Ovary (tissue), 10 donors: ENCODE measurements at places on chromosomes 3 and 15. TPM values are rescaled to one million over a fixed set of nuclear protein-coding genes. Genes with fewer than 3 reads are reported as not detected.

DNA sequence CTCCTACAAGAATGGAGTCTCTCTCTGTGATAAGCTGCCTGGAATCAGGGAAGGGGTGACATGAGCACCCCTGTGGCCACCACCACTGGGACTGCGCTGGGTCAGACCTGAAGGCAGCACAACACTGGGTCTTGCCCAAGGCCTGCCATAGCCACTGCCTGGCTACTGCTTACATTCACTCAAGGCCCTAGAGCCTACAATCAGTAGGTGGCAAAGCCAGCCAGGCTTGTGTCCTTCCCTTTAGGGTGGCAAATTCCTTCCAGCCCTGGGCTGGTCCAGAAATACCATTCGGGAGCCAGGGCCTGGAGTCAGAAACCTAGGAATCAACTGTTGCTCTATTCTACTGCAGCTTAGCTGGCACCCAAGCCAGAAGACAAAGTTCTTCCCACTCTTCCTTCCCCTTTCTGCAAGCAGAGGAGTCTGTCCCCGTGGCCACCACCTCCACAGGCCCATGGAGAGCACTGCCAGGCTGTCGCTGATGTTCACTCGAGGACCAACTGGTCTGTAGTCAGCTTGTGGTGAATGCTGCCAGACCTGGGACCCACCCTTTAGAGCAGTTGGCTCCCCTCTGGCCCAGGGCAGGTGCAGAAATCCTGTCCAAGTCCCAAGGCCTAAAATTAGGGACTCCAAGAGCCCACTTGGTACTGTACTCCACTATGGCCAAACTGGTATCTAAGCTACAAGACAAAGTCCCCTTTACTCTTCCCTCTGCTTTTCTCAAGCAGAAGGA is 307.4 kb downstream of the THSD4 start:
- DNase-seq = no peak

- DNase-seq = no peak
Measured at GRCh38 chr3:118986734-118987133, 47.9 kb downstream of the IGSF11 start.

GRCh38 chr3:53229171-53229570 is 26.7 kb downstream of the TKT start:
- DNase-seq = no peak

CACNA2D2 gene
- 3.8 TPM for total RNA-seq

SV2B gene
- total RNA-seq = 0.30 TPM

- DNase-seq = no peak
Measured at GRCh38 chr3:111906656-111907055, 47.6 kb downstream of the PHLDB2 start.

DNA sequence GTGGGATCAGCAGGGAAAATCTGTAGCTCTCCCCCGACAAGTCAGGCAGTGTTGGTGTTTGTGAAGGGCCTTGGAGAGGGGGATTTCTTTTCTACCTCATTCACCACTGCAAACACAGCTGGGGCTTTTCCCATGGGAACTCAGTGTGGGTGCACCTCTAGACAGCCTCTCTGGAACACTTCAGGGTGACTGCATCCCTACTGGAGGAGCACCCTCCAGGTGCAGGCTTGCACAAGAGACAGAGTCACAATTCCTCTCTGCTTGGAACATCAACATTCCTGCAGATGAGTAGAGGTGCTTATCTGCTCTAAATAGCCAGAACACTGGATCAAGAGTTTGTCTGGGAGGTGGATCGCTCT is 72.7 kb upstream of the AKAP13 start:
- DNase-seq = no peak

DNA sequence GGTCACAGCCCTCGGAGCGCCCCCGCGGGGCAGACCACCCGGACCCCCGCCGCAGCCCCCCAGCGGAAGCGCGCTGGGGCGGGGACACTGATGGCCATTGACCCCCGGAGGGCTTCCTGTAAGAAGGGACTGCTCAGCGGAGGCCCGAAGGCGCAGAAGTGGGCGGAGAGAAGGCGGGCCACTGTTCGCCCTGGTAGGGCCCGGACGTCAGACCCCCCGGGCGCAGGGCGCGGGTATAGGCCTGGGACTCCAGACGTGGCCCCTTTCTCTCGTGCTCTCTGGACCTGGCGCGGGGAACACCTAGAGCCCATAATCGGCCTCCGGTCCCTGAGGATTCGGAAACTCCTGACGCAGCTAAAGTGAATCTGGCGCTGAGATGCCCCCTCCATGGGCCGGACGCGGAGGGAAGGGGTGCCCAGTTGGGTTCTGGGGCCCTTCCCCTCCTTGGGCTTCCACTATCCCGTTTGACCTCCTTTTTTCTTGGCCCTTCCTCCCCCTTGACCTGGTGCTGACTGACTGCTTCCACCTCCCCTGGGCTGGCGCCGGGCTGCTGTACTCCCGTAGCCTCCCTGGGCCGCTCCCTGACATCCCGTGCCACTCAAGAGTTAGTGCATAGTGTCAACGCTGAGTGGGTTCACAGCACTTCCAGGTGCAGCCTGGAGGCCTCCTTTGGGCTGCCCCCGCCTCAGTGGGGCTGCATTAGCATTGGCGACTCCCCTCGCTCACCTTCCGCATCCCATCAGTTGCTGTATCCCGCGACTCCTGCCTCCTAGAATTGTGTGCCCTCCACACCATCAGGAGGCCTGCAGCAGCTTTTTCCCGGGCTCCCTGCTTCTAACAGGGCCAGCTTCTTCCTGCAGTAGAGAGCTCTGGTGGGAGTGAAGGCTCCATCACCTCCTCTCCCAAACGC is 694 bp downstream of the ABTB1 start:
- peak; percentile 72 for DNase-seq

SLCO3A1 gene
- 12.5 TPM for total RNA-seq

DNA sequence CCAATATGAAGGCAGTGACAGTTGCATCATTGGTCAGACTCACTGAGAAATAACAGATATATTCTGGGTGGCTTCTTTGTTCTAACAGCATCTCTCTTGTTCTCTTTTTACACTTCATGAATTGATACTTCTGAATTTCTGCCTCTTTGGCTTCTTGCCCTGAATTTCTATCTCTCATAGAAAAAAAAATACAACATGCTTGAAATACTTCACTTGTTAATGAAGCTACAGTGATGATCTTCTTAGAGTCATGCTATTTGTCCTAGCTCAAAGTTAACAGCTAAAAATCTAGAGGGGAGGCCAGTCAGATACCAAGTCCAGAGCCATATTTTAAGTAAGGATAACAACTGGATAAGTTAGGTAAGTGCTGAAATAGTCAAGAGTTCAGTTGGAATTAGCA is 597.2 kb upstream of the AGTR1 start:
- DNase-seq = no peak

GRCh38 chr3:10286596-10287295 is 6.0 kb downstream of the GHRL start:
- DNase-seq = no peak

- no peak for DNase-seq
Measured at GRCh38 chr15:63079947-63080626, 37.5 kb downstream of the TPM1 start.

KY gene
- total RNA-seq = 5.2 TPM

DNA sequence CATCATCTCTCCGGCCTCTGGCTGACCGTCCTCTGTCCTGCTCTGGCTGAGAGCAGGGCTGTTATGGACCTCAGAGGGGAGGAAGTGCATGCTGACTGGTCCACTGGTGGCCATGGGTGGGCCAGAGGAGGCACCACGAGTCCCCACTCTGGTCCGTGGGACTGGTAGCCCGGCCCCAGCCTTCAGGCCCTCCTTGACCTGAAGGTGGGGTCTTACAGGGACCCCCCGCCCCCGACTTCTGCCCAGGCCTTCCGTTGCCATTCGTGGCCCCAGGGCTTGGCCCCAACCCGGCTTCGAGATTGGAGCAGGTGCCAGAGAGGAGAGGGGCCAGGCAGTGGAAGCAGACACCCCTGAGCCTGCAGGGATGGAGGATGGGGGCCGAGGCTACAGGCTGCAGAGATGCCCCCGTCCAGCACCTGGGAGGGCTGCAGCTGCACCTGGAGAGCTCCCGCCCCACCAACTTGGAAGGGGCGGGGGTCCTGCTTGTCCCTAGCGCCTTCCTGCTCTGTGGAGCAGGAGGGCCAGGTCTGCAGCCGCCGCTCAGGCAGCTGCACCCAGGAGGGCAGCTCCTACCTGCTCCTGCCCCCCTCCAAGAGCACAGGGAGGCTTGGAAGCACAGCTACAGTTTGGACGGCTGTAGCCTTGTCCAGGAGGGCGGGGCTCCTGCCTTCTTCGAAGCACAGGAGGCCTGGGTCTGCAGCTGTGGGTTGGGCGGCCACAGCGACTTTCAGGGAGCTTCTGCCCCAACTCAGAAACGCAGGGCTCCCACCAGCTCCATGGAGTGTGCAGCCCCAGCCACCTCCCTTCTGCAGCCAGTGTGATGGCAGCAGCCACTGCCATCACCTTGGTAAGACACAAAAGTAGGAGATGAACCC is 142.5 kb downstream of the KLF13 start:
- no peak for DNase-seq

LDHAL6B gene
- total RNA-seq = not detected
